Activated CD4-positive, alpha-beta T cell treated with anti-CD3 and anti-CD28 coated beads for 4 hours (primary cell): ENCODE measurements at places on chromosomes 5 and 9.

GRCh38 chr5:177511181-177511580 lies 1.6 kb upstream of the DOK3 start:
- no peak for DNase-seq

DNA sequence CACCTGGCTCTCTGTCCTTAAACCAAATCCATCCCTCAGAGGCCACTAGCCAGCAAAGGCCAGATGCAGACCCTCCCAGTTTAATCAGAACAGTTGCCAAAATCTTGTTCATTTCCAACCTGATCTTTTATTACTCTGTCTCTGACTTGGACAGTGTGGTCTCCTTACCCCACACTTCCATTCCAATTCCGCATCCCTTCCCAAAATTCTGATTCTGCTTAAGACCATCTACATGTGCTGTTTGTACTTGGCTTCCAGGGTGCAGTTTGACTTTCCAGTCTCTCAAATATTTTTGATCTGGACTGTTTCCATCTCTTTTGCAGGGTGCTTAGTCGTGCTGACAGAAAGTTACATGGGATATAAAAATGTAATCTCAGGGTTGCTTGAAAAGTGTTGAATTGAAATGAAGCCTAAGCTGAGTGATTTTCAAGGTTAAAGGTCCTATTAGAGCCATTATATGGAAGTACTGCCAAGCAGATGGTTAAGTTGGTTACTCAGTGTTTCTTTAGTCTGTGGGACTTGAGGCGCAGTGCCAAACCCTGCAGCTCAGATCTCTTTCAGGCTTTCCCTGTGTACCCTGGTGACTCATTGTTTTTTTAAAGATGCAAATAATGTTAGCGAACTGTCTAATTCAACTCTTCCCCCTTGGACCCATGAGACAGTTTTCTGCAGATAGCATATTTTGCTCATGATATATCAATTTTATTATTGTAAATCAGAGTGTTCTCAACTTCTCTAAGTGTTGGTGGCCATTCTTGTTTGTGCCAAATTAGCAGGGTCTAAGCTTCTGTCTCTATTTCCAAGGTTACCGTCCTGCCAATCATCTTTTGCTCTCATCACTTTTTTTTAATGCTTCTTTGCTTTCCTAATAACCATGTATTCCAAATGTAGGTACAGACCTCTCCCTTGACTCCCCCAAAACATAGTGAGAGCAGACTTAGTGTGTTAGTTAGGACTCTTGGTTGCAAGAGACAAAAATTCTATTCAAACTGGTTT lies 18.2 kb upstream of the DCP2 start:
- DNase-seq, result no peak

DNA sequence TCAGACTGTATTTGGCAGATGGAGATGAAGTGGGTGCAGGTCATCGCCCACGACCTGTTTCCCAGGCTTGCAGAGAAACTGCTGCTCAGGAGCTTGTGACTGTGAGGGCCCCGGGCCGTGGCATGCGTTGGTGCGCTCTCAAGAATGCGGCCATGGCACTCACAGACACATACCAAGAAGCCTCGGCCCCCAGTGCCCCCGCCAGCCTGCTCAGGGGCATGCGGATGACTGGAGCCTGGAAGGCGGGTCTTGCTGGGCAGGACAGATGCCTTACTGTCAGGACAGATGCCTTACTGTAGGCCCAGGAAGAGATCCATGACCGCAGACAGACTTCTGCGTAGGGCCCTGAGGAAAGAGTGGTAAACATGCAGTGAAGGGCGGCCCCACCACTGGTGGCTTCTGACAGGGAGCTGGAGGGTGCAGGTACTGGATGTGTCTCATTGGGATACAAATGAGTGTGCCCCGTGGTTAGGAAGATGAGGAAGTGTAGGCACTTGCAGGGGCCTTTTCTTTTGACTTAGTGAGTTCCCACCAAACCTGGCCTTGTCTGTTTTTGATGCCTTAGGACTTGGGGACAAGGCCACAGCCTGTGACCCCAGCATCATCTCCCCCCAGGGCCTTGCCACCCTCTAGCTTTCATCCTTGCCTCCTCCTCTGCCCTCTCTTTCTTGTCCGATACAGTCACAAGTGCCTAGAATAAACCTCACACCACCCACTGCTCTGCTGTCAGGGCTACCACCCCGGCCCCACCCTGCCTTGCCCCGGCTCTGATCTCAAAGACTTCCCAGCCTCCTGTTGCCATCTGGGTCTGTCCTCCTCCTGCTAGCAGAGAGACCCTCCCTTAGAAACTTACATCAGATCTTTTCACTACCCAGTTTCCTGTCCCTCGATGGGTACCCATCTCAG lies 68.8 kb upstream of the ABL1 start:
- DNase-seq, result no peak

DNA sequence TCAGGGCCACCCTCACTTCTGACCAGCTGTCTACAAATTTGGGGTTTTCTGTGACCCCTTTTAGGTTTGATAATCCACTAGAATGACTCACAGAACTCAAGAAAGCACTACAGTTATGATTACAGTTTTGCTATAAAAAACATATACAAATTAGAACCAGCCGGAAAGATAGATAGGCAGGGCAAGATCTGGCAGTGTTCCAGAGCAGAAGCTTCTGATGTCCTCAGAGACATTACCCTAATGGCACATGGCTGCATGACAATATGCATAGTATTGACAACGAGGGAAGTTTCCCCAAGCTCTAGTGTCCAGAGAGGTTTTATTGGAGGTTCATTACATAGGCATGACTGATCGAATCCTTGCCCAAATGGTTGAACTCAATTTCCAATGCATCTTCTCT lies 158.1 kb downstream of the RAB3C start:
- DNase-seq, result no peak

DNA sequence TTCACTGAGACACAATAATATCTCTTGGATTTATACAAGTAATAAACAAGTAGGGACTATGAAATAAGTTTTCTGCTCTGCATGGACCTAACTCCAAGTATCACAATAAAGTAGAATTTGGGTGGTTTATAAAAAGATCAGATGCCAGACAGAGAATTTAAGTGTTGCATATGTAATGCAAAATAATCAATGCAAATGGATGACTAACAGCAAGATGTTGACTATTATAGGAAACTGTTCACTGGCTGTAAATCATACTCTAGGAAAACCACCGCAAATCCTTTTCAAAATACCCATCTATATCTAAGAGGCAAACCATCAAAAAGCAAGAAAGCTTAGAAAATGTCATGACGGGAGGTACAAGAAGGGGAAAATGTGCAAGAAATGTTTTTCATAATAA lies 539.8 kb upstream of the FAM174A start:
- no peak for DNase-seq

DNA sequence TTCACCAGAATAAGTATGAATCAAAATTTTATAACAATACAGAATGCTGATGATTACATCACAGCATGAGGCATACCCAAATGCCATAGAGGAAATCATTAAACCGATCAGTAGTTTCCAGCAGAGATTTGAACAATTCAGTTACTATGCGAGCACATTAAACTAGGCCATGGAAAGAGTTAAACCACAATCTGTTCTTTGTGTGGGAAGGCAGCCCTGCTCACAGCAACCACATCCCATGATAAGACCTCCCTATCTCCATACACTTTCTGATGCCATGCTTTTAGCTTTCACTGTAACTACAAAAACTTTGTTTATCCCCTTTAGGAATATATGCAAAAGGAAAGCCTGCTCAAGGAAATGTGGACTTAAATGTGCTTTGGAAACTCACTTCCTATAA lies 4.5 kb downstream of the NFIB start:
- DNase-seq, result no peak

GRCh38 chr9:84296146-84296843 lies 44.3 kb downstream of the SLC28A3 start:
- peak; percentile 44 for DNase-seq

DNA sequence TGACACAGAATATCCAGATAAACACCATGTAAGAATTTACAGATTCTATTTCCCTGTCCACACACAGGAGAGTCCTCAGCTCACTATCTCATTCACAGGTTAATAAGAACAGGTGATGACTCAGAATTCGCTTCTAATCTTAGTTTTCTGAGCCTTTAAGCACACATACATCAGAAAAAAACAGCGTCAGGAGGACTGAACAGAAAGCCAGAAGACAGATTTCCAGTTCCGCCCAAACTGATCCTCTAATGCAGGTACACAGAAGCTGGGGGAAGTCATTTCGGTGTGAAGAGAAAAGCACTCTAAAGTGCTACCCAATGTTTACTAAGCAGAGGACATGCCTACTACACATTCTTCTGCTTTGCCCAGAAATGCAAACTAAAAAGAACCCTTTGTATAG lies 1.6 kb downstream of the CEMIP2 start:
- peak; percentile 27 for DNase-seq

DNA sequence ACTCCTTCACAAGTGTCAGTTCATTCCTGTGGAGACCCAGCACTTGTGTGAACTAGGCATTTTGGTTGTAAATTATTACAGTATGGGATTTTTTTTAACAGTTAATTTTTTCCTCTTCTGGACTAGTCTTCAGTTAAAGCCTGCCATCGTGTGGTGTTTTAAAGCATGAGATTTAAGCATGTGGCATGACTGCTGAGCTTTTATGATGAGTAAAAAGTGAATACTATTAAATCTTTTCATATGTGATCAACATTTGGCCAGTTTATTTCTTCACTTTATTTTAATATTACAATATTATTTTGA lies 25.0 kb downstream of the LMNB1 start:
- DNase-seq, result peak; percentile 29

DNA sequence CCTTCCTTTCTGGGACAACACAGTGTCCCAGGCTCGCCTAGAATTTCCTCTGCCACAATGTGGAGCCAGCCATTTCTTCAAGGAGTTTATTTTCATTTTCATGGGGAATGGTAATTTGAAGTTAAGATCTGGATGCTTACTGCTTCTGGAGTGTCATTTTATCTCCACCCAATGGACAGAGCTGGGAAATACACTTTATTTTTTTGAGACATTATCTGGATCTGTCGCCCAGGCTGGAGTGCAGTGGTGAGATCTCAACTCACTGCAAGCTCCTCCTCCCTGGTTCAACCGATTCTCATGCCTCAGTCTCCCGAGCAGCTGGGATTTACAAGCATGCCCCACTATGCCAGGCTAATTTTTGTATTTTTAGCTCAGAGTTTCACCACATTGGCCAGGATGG lies 12.7 kb upstream of the THG1L start:
- DNase-seq, result peak; percentile 11

DNA sequence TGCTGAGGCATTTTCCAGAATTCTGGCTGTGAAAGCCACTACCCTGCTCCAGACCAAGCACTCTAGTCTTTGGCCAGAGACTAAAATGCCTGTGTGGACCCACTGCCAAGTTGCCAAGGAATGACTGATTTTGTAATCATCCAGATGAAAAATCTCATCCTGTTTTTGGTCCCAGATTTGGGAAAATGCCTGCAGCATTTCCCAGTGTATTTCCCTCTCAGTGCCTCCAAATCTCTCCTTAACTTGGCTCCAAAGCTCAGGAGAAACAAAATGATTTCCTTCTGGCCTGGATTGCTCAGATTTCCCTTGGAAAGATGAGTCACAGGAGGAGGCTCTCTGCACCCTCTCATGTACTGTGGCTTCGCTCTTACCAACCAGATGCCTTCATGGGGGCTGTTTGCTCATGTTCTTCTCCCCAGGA lies 335.2 kb upstream of the TARS1 start:
- no peak for DNase-seq
